ENCODE measurements at places on chromosomes 2 and 18. TPM values are rescaled to one million over a fixed set of nuclear protein-coding genes. Genes with fewer than 3 reads are reported as not detected.

CMPK2 gene
- 5.0 TPM for total RNA-seq

ANKRD44 gene
- 23.5 TPM for total RNA-seq

SCYGR4 gene
- not detected for total RNA-seq

SPP2 gene
- not detected for total RNA-seq

PROM2 gene
- not detected for total RNA-seq

MROH2A gene
- not detected for total RNA-seq

CHRND gene
- 0.14 TPM for total RNA-seq

CFAP65 gene
- not detected for total RNA-seq

UGT1A8 gene
- not detected for total RNA-seq

ANKRD23 gene
- total RNA-seq: 4.8 TPM

GPBAR1 gene
- 2.9 TPM for total RNA-seq

All from adrenal gland (tissue), 19 donors.